ENCODE measurements at places on chromosomes 4 and X.

DNA sequence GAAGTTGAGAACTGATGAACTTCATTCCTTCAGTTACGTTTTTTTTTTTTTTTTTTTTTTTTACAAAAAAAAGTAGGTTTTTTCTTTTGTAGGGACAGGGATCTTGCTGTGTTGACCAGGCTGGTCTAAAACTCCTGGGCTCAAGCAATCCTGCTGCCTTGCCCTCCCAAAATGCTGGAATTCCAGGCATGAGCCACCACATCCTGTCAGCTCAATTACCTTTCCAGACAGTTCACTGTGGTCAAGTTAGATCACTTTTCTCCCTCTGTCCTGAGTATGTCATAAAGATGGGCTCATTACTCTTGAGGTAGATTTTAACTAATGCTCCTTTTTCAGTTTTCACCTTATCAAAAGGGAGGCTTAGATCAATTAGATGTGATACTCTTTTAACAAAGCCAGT is 10.8 kb upstream of the NR3C2 start:
- DNase-seq = no peak

GRCh38 chrX:135737366-135738071 is 24.1 kb downstream of the CT45A1 start:
- DNase-seq = no peak

GRCh38 chr4:54525602-54526001 is 132.2 kb upstream of the KIT start:
- DNase-seq = peak; percentile 67

DNA sequence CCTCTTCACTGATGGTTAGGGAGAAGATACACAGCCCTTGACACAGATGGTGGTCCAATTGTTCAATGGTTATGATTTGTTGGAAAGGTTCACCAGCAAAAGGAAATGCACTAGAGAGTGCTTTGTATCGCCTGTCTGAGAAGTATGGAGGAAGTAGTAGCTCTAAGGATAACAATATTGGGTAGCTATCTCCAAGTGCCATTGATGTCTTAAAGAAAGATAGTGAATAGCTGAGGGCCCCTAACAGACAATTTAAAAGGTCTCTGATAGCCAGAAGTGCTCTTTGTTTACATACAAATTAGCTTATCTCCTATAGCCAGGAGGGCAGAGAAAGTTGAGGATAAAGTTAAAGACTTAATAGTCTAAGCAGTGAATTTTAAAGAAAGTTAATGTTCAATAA is 33.9 kb upstream of the BLTP1 start:
- DNase-seq = no peak

DNA sequence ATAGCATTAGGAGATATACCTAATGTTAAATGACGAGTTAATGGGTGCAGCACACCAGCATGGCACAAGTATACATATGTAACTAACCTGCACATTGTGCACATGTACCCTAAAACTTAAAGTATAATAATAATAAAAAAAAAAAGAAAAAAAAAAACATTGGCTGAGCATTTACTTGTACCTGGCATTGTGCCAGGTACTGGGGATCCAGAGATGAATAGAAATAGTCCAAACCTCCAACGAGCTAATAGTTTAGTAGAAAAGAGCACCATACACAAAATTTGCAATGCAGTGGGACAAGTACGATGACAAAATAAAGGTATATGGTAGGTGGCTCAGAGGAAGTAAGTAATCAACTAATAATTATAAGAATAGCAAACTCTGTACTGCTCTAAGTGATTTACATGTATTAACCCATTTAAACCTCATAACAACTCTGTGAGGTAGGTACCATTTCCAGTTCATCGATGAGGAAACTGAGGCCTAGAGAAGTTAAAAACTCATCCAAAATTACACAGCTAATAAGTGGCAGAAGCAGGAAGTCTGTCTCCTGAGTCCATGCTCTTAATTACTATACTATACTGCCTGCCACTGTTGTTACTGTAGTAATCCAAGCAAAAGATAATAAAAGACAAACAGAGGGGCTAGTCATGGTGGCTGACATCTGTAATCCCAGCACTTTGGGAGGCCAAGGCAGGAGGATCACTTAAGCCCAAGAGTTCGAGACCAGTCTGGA is 319.3 kb downstream of the OPHN1 start:
- DNase-seq = no peak

- DNase-seq = no peak
Measured at GRCh38 chrX:10833299-10834169, 213.1 kb upstream of the MID1 start.

- no peak for DNase-seq
Measured at GRCh38 chrX:97691901-97692455, 808.3 kb downstream of the RPA4 start.

GRCh38 chr4:26772096-26772873 is 88.4 kb upstream of the STIM2 start:
- no peak for DNase-seq

DNA sequence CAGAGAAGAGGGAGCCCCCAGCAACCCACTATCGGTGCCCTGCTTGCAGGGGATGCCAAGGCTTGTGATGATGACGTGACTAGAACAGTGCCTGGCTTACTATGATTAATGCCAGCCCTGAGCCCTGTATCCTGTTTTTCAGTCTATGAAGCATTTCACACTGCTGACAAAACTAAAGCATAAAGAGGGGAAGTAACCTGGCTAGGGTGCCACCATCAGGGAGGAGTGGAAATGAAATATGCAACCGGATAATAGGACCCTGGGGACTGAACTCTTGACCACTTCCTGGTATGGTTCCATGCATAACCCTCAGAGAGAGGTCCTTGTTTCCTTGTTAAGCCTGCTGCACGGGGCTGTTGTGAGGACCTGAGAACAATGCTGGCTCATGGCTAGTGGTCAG is 50.3 kb downstream of the MED28 start:
- peak; percentile 27 for DNase-seq

- peak; percentile 87 for DNase-seq
Measured at GRCh38 chrX:46325312-46325877, 219.8 kb downstream of the ZNF674 start.

- peak; percentile 43 for DNase-seq
Measured at GRCh38 chr4:139556724-139557555, 921 bp upstream of the SETD7 start.

- DNase-seq = peak; percentile 4
Measured at GRCh38 chr4:149120331-149121022, 678.3 kb upstream of the NR3C2 start.

GRCh38 chr4:165207016-165207430 is 338 bp upstream of the KLHL2 start:
- peak; percentile 4 for DNase-seq
